Epithelial cell of proximal tubule (primary cell): ENCODE measurements at places on chromosomes 11 and 22. TPM values are rescaled to one million over a fixed set of nuclear protein-coding genes. Genes with fewer than 3 reads are reported as not detected.

LARGE2 gene
- 2.5 and 3.3 TPM in 2 replicates for total RNA-seq

EIF3M gene
- total RNA-seq, result 586 and 599 TPM in 2 replicates

DAGLA gene
- total RNA-seq, result 4.5 and 7.3 TPM in 2 replicates

DNA sequence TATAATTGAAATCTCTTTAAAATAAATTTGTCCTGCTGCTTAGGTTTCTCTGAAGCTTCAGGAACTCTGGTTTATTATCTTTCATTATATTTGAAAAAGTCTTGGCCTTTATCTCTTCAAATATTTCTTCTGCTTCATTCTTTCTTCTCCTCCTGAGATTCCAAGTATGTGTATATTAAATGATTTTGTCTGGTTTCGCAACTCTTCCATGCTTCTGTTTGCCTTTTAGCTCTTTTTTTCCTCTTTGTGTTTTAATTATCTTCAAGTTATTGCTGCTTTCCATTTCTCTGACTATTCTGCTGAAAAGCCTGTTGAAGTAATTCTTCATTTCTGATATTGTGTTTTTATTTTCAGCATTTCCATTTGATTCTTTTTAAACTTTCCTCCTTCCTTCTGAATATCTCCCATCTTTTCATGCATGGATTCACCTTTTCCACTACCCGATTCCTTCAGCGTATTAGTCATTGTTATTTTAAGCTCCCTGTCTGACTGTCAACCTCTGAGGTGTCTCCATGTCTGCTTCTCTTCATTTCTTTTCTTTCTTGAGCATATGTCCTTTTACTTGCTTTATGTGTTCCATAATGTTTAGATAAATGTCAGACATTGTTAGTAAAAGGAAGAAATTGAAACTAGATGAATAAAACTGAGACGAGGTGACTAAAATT, 46.6 kb upstream of the CTSC start:
- peak; percentile 83 for DNase-seq

ATF4 gene
- 294 and 415 TPM in 2 replicates for total RNA-seq

DNA sequence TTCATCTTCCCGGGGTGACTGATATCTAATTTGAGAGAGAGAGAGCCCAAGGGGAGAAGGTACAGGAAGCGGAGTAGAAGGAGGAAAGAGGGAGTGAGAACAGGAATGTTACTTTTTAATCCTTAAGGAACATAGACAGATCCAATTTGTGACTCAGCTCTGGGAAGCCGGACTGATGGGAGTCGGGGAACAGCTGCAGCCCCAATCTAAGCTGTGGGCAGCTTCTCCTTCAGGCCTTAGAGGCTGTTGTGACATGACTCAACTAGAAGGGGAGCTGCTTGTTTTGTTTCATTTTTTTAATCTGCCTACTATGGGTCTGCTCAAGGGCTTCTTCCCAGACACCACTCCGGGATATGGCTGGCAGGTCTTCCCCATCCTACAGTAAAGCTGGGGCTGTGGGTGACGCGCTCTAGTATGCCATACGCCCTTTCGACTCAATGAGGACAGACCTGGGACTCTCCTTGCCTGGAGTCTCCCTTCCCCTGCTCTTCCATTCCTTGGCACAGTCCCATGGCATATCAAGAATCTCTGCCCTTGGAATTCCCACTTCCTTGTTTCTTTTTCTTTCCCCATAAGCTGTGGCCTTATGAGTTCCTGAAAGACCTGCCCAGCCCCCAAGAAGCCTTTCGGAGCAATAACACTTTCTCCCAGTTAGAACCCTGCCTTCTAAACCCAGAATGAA, 103.3 kb upstream of the AKIP1 start:
- no peak for DNase-seq

DNA sequence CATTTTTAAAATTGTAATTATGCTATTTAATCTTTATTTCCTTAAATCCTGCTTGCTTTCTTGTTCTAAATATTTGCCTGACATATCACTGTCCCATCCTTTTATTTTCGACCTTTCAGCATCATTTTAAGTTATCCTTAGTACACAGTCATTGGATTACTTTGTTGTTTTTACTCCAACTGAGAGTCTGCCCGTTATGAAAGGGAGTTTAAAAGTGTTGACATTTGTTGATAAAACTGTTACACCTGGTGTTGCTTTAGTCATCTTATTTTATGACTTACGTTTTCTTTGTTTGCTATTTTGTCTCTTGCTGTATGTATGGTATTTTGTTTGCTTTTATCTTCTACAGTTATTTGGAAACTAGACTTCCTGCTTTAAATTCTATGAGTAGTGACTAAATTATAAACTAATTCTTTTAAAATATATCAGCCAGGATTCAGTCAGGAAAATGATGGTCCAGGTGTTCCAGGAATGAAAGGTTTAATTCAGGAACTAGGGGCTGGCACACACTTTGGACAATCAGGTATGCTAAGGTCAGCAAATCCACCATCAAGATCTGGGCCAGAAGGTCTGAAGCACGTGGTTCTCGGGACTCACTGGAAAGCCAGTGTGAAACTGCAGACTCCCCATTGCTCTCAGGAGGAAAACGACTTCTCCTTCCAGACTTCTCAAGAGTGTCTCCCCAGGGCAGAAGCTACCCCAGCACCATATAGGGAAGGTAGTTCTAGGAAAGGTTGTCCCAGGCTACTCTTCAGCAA, 86.0 kb downstream of the RASSF10 start:
- DNase-seq, result no peak
